Naive B cell (primary cell): ENCODE measurements at places on chromosomes 7 and 10.

DNA sequence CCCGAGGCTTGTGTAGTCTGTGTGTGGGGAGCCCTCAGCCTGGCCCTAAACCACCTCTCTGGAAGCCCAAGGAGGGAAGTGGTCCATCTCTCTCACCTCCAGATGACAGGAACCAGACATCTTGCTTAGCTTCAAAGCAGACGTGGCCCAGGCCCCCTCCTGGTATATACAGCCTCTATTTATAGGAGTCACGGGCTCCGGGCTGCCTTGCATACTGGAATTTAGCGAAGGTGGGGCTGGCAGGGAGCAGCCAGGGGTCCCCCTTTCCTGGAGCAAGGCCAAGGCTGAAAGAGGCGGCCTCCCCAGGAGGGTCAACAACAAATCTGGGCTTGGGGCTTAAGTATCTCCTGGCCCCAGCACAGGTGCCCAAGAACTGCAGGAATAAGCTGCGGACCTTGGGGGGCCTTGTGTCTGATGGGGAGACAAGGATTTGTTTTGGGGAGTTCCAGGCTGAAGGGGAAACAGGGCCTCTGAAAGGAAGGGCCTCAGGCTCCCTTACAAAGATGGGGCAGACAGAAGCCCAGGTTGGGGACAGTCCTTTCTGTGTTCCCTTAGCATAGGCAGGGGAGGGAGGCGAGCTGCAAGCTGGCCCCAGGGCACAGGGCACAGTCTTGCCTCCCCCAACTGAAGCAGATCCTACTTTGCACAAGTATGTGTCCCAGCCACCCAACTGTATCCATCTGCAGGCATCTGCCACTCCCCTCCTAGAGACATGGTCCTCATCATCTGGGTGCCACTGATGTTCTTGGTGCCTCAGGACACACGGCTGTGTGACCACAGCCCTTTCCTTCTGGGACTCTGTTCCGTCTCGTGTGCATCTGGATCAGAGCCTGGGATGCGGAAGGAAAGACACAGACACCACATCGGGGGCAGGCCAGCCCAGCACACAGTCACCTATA, 11.9 kb downstream of the ZCCHC24 start:
- no peak for DNase-seq

GRCh38 chr7:149832332-149833041, 5.7 kb upstream of the ZNF862 start:
- no peak for DNase-seq

DNA sequence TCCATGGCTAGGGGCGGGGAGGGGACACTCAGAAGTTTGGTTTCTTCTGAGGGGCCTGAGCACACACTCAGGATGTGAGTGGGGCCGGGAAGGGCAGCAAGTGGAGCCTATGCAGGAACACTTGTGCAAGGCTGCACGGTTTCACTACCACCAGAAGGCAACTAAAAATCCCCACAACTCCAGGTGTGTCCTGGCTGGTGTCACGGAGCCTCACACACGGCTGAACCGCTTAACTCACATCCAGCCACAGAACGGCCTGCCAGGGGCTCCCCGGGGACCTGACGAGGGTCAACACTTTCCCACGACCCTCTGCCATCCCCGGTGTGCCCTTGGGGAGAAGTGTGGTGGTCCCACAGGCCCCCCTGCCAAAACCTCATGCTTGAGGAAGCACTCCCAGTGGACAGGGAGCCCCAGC, 173.9 kb downstream of the ELFN1 start:
- DNase-seq, result peak; percentile 13

- no peak for DNase-seq
These were observed 15.0 kb downstream of the KIAA1217 start for GRCh38 chr10:24223953-24224352.

GRCh38 chr10:28737096-28737495, 59.8 kb downstream of the BAMBI start:
- DNase-seq, result no peak

- no peak for DNase-seq
These were observed 179.4 kb upstream of the PRR15 start for GRCh38 chr7:29384277-29384676.

DNA sequence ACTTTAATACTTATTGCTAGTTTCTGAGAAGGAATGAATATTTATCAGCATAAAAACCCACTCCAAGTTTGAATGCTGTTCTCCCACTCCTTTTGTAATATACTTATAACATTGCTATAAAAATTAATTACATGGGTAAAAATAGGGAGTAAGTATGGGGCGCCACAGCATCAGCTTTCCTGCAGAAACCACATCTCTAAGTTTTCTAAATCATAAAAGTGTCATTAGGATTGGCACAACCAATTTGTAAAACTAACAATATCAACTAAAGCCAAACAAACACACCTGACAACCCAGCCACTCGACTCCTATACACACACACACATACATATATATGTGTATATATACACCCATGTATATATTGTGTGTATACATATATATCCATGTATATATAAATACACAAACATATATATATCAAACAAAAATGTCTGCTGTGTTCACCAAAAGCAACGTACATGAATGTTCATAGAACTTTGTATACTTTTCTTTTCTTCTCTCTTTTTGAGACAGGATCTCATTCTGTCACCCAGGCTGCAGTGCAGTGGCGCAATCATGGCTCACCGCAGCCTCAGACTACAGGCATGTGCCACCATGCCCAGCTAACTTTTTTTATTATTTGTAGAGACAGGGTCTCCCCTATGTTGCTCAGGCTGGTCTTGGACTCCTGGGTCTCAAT, 14.8 kb upstream of the LRRC17 start:
- DNase-seq, result no peak

DNA sequence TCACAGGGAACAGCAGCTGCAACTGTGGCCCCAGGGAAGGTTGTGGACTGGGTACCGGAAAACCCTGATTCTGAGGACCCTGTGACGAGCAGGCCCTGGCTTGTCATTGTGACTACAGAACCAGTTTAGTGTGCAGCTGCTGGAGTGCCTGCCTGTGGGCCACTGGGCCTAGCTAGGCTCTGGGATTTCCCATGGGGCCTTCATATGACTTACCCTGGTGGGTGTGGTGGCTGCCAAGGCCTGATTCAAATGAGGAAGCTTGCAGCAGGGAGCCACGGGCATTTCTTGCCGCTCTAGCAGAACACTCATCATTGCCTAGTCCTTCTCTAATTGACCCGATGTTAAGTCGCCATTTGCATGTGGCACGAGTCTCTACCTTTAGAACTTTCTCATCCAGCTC, 14.7 kb upstream of the CAMK2G start:
- DNase-seq, result no peak

GRCh38 chr10:116672891-116673290, 52.1 kb downstream of the PNLIPRP2 start:
- DNase-seq, result no peak

DNA sequence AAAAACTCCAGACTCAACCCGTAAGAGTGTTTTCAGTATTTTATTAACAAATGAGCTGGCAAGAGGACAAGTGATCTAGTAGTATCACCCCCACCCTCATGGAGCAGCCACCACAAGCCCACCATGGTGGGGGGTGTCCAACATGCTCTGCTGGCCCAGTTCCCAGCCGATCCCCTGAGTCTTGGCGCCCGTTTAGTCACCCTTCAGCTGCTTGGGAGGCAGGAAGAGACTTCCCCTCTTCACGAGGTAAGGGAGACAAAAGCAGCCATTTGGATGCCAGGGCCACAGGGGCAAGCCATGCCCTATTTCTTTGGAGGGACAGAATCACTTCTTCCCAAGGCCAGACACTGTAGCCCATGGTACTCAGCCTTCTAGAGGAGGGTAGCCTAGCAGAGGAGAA, 54.1 kb downstream of the NOD1 start:
- no peak for DNase-seq
